ENCODE measurements at places on chromosomes 1 and 21. TPM values are rescaled to one million over a fixed set of nuclear protein-coding genes. Genes with fewer than 3 reads are reported as not detected.

The TMEM79 gene
- total RNA-seq, result 3.1 TPM

GRCh38 chr1:96710708-96711477, 10.7 kb upstream of the PTBP2 start:
- no peak for DNase-seq

GRCh38 chr21:16851054-16851453, 661.8 kb upstream of the CXADR start:
- peak; percentile 6 for DNase-seq

DNA sequence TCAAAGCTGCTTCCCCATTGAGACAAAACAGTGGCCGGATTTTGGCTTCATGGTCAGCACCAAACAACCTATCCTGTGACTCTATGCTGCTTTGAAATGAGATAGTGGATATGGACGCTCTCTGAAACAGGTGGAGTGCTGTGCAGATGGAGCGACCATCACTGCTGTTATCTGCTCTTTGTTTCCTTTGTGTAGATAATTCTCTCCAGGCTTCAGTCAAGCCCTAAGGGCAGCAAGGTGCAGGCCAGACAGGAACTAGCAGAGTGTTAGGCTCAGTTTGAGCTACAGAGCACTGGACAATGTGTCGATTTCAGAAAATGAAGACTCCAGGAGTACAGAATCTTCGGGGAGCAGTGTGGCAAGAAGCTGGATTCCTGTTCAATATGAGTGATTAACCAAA, 4.8 kb upstream of the IRF6 start:
- no peak for DNase-seq

- peak; percentile 21 for DNase-seq
Measured at GRCh38 chr1:247294282-247294681, 37.4 kb downstream of the ZNF496 start.

DNA sequence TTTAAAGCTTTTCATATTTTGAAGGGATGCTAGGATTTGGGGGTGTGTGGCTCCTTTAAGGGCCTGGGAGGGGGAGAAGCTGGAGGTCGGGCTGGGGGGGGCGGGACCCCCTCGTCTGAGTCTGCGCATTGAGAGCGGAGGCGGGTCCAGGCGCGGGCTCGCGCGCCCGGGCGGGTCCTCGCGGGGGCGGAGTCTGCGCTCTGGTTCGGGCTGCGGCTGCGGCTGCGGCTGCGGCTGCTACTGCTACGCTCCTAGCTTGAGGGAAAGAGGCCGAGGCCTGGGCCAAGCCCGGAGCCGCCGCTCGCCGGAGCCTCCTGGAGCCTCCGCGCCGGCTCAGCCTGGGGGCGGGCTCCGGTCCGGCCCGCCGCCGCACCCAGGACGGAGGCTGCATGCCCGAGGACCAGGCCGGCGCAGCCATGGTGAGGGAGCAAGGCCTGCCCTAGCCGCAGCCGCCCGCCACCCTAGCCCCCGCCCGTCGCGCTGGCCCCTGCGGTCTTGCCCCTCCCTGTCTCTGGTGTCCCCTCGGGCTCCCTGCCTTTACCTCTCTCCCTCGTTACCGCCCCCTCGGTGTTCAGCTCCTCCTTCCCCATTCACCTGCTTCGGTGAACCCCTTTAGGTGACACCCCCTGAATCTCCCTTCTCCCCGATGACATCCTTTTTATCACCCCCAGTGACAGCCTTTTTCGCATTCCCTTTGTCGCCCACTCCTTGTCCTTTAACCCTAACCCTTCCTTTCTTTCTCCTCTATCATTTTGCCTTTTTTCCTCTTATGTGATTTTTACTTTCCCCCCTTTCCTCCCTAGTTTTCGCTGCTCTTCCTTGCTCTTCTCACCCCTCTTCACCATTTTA, at the start of gene ZYG11B:
TSS of gene ZYG11B (plus strand) at position 189 of the 849 bp plus-strand sequence. CDS start at position 390, 201 bp downstream.
- peak; percentile 99 for DNase-seq

DNA sequence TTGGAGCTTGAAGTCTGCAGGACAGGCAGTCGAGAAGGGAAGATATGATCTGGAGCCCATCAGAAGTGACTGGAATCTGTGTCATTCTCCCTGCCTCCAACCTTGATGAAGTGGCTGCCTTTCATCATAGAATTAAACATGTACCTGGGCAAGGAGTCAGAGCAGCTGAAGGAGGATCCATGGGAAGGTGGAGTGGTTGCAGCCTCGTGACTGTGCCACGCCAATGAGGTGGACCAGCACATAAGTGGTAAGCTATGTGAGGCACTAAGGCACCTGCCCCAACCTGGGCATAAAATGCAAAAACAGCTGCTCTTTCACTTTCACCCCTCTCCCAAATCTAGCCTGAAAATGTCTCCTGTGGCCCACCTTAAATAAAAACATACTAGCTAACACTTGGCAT, 7.3 kb downstream of the SLC22A15 start:
- DNase-seq, result no peak

Data from H7 (cell line).